Left ventricle myocardium superior (tissue), 1 donor: ENCODE measurements at places on chromosomes 1 and 21.
A peak's percentile ranks its signal among the peaks of the same experiment; 100 is the strongest.

GRCh38 chr1:93829061-93829460 lies 49.9 kb downstream of the DNTTIP2 start:
- DNase-seq, result no peak

- DNase-seq, result no peak
Observed at GRCh38 chr1:115210302-115210711, 121.0 kb upstream of the TSPAN2 start.

DNA sequence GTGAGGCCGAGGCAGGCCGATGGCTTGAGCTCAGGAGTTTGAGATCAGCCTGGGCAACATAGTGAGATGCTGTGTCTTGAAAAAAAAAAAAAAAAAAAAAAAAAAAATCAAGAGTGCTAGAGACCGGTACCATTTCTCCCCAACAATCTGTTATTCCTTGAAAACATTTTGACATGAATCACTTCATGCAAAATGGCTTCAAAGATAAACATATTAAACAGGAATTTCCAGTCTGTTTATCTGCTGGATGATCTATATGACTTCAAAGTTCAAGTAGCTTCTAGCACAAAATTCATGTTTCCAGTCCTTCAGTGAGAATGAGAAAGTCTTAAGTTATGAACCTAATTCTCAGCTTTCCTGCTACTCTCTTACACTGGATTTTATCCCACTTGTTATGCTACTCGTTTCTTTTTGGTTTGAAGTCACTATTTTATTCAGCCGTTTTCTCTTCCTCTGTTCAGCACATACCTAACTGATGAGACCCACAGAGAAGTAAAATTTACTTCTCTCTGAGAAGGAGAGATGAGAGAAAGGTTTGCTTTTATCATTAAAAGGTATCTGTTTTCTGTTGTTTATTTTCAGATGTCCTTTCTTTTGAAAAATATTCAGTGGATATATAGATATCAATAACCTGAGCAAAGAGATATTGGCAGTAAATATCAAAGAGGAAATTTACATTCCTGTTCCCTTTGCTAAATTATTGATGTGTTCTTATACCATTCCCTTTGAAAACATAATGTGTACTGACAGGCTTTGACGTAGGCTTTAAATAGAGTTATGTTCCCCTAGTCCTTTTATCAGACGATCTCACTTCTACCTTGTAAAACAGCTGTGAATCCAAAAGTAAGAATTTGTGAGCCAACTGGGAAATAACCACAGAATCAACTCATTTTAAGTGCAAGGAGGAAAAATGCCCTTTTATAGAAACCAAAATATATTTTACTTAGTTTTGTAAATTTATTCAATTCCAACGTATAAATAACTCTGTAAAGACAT lies 38.2 kb downstream of the CD46 start:
- no peak for DNase-seq

- no peak for DNase-seq
Observed at GRCh38 chr21:15077529-15078145, 12.8 kb upstream of the NRIP1 start.

- no peak for DNase-seq
Observed at GRCh38 chr21:32056791-32057190, 184.0 kb downstream of the HUNK start.

GRCh38 chr1:155182052-155182550 lies 8.5 kb downstream of the TRIM46 start:
- no peak for DNase-seq

- DNase-seq, result peak; percentile 97
Observed at GRCh38 chr1:220272047-220272840, at the start of gene RAB3GAP2. TSS of gene RAB3GAP2 (minus strand) at chr1:220272453. CDS start at chr1:220272337, 116 bp downstream.

GRCh38 chr1:94611681-94612475 lies 70.3 kb upstream of the F3 start:
- DNase-seq, result no peak

- no peak for DNase-seq
Observed at GRCh38 chr21:31886915-31887314, 14.1 kb downstream of the HUNK start.

DNA sequence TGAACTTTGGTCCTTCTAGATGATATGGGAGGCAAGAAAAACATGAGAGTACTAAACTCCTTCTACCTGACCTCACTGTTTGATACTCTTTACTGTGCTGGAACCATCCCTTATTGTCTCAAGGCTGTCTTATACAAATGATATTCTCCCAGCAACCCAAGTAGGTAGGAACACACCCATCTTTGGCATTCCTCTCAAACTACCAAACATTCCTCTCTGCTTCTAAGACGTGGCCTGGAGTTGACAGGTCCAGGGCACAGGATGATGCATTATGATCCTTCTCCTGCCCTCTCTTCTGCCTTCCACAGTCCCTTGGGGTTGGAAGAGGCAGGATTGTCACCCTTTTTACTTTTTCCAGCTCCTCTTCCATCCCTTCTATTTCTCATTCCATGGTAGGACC lies 90.5 kb downstream of the SPATA17 start:
- DNase-seq, result no peak
